ENCODE measurements at places on chromosomes 2 and 18.

DNA sequence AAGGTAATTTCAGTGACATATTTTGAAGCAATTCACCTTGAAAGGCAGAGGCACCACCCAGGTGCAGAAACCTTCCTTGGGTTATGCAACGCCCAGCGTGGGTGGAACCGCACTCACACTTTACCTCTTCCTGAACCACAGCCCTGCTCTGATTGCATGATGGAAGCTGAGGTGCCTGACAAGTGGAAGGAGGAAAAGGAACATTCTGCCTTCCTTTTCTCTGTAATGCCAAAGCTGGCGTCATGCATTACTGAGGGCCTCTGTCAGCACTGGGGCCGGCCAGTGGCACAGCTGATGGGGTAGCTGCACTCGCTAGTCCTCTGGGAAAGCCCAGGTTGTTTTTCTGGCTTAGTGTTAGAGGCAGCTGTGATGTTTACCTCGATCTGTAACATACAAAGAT, 266.5 kb downstream of the NEDD4L start:
- peak; percentile 47 for DNase-seq

GRCh38 chr2:58215429-58215828, 25.7 kb downstream of the FANCL start:
- DNase-seq, result no peak

- no peak for DNase-seq
These were observed 52.3 kb upstream of the MGAT5 start for GRCh38 chr2:134201533-134201932.

GRCh38 chr2:36707050-36707449, 10.5 kb downstream of the VIT start:
- DNase-seq, result no peak

- DNase-seq, result no peak
These were observed 423.3 kb downstream of the SETBP1 start for GRCh38 chr18:45104049-45104395.

DNA sequence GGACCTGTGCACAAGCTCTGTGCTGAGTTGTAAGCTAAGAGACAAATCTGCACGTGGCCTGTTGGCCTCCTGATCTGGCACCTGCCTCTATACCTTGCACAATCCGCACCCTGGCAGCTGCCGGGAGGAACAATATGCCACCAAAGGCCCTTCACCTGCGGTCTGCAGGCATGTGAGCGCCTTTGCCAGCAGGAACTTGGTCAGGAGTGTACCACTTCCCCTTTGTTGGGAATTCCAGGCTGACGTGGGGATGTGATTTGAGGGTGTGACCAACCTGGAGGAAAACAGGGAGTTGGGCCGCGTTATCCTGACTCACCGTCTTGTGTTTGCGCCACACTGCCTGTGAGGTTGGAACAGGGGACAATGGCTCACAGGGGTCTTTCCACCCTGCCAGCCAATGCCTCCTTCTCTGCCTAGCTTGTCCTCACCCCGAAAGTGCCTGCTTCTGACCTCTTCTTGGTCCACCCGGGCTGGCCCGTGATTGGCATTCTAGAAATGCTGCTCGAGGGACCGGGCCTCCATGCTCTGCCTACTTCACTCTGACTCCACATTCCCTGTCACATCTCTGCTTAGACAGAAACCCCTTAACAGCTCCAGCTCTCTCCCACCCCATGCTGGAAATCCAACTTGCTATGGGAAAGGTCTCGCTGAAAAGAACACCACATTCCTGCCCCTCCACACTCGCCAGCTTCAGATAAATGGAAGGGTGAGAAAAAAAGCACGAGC, 67.1 kb upstream of the MAP4K4 start:
- DNase-seq, result peak; percentile 74

DNA sequence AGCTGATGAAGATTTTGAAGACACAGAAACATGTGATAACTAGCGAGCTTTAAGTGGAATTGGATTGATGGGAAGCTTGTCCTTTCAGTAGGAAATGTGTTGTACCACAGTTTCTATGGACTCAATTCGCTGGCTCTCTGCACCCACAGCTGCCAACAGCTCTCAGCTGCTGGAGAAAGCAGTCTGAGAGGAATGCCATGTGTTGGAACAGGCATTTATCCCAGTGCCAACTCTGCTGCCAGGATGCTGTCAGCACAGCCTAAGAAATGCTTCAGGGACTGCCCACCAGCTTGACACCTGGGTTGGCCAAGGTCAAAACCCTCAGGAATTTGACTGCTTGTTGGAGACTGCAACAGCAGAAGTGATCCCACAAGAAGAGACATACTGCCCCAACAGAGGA, 193.0 kb upstream of the THSD7B start:
- DNase-seq, result no peak

DNA sequence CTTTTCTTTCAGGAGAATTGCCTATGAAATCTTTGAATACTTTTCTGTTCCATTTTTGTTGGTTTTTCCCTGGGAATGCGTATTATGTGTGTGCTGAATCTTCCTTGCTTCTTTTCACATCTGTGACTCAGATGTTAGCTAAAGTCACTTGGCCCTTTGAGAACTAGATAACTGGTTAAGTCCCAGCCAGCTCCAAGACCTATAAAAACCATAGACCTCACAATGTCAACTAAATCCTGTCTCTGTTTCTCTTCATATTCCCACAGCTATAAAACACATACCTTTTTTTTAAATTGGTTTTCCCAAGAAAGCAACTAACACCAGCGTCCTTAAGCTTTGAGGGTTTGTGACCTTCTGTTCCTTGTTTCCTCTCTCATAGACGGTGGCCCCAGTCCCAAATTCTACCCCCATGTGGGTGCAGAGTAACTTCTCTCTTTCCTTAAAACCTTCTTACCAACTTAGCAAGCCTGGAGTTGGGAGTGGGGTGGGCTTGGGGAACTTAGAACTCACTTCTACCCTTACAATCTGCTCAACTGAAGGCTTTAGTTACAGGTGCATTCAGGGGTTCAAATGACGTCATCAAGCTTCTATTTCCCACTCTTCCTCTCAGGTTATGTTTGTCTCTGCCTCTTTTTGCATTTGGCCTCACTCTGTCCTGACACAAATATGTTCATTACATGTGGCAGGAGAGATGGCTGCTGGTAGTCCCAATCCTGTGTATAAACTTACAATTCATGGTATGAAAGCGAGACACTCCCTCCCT, 58.1 kb upstream of the TGIF1 start:
- no peak for DNase-seq

GRCh38 chr2:189657867-189658266, 3.4 kb upstream of the ASNSD1 start:
- DNase-seq, result no peak

DNA sequence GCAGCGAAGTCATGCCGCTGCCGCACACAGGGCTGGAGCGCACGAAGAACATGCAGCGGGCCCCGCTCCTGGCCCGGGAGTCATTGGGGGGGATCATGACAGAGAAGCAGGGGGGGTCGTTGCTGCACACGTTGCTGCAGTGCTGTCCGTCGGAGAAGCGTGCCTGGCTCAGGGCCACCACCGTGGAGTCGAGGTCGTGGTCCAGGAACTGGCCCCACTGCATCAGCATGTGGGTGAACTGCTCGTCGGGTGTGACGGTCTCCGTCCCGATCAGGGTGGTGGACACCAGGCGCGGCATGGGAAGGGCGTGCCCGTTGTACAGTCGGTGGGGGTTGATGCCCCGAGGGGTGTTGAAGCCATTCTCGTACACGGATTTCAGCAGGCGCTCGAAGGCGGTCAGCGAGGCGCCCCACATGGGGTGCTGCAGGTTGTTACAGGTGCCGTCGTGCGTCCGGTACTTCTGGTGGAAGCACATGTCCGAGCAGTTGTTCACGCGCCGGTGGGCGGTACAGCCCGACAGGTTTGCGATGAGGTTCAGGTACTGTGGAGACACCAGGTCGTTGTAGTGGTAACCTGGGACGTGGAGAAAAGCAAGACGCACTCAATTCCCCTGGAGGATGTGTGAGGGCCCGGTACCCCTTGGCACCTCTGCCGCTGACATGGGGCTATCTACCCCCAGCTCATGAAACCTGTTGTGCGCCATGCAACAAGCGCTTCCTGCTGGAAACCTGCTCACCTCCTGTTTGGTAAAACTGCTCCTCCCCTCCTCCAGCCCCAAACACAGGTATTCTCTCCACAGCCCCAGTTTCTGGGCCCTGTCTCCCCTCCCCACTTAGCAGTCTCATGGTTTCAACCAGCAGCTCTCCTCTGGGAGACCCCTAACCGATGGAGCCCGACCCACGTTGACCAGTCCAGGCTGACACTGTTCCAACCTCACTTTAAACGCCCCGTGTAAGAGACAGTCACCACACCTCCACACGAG, 94.9 kb downstream of the PXDN start:
- no peak for DNase-seq

DNA sequence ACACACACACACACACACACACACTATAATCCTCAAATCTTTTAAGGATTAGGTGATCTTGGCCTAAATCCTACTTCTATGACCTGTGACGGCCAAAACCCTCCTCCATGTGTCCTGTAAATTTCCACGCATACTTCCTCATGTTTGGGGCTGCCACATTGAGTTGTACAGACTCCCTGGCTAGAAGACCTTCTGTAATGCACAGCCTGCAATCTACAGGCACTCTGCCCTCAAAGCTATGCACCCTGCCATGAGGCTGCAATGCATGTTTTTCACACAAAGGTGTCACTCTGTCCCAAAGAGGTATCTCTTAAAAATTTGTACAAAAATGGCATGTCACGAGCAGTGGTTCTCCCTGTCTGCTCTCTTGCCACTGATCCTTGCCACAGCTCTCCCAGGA, 26.4 kb upstream of the B4GALT6 start:
- DNase-seq, result no peak

GRCh38 chr2:165376571-165376975, 92.9 kb upstream of the CSRNP3 start:
- DNase-seq, result no peak

DNA sequence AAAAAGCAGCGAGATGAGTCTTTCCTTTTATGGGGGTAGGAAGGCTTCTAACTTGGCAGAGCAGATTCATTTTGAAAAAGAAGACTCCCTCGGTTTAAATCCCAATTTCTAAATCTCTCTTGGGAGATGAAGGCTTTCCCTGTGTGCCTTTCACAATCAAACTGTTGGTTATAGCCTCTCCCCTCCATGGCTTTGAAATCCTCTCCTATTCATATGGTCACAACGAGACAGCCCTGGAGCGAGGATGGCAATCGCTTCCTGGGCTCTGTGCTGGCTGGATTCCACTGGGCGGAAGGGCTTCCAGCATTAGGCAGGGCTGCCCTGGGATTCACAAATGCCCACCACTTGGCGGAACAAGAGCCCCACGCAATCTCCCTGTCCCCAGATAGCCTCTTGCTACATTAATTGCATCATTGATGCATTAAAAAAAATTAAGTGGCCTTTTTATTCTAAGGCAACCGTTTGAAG, 1.6 kb downstream of the CAVIN2 start:
- DNase-seq, result no peak

DNA sequence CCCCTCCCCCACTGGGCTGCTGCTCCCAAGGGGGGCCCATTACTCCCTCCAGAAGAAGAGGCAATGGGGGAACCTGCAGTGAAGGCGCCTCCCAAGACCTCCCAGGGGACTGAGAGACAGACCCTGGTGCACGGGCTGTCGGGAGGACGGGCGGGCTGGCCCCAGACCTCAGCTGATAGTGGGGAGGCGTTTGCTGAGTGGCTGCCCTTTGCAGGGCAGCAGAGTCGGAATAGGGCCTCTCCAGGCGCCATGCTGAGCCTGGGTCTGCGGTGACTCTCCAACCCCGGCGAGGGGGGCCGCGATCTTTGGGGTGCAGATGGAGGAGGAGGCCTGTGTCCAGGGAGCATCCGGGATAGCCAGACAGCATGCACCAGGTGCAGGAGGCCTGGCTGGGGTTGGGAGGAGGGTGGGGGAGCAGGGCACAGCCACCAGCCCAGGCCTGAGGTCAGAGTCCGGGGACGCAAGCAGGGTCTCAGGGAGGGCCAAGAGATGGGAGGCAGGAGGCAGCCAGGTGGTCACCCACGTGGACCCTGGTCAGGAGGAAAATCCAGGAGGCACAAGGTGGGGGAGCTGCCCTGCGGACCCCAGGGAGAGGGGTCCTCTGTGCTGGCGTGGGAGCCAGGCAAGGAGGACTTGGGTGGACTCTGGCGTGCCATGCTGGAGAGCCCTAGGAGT, 11.0 kb downstream of the CROCC2 start:
- no peak for DNase-seq

DNA sequence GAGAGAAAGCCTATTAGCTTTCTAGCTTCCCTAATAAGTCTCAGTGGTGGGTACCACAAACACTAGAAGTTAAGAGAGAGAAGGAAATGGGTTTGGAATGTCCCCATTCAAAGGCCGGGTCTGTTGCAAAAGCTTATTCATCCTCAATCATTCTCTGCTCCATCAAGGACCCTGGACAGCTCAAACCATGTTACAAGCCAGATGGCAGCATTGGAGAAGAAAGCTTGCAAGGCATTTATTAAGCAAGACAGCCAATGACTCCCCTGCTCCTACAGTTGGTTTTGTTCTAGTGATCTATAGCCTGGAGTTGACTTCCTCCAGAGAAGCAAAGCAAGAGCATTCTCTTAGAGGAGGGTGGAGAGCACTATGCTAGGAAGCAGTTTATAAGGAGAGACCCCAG, 86.9 kb upstream of the LMAN1 start:
- DNase-seq, result no peak

GRCh38 chr2:161580426-161580825, 43.8 kb upstream of the SLC4A10 start:
- no peak for DNase-seq

DNA sequence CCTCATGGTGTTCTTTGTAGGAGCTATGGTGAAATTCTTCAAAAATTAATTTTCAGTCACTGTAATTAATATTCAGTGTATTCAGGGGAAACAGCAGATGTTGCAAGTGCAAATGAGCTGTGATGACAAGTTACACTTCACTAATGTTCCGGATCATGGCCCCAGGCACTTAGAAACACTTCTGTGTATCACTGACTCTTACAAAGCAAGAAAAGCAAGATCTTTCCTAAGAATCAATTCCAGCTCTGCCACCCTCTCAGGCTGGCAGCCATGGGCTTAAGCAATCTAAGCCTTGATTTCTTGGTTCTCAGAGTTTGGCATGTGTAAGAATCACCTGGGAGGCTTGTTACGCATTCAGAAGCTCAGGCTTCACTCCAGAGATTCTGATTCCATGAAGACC, 78.0 kb downstream of the MARCHF4 start:
- no peak for DNase-seq

- DNase-seq, result no peak
These were observed 38.1 kb downstream of the ZNF236 start for GRCh38 chr18:76860411-76860810.

DNA sequence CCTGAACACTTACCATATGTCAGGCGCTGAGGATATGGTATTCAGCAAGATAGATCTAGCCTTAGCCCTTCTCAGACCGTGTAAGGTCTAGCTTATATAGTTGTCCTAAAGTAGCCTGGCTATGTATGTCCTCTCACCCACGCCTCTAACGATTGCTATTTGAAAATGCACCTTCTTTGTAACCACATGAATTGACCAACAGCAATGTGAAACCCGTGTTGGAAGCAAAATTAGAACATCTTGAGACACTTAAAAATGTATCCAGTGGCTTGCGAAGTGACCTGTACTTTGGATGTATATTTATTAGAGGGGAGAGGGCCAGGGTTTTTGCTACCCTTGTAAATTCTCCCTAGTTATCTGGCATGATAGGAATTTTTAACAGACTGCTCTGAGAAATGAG, 860.0 kb upstream of the ZEB2 start:
- DNase-seq, result no peak
